ENCODE measurements at places on chromosomes 12 and 14.

DNA sequence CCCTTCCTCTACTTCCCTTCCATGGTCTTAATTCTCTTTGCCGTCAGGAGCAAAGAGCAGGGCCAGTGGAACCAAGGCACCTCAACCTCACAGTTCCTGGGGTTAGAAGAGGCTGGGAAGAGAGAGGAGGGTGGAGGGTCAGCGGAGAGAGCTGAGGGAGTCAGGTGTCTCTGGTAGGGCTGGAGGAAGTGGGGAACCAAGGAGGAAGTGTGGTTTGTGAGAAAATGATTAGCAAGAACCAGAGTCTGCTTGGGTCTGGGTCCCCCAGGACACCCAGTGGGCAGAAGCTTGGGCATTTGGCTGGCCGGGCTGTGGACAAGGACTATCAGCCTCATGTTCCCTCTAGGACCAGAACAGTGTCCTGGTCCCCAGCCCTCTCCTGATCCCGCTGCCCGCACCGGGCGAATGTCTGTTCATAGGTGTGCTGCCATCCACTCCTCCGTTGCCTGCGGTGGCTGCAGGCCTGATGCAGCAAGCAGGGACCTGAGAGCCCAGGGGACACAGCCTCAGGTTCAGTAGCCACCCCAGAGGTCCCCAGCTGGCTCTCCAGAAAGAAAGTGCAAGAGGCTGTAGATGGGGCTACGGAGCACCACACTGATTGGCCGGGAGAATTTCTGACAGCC lies 2.3 kb downstream of the HOXC12 start:
- no peak for DNase-seq

DNA sequence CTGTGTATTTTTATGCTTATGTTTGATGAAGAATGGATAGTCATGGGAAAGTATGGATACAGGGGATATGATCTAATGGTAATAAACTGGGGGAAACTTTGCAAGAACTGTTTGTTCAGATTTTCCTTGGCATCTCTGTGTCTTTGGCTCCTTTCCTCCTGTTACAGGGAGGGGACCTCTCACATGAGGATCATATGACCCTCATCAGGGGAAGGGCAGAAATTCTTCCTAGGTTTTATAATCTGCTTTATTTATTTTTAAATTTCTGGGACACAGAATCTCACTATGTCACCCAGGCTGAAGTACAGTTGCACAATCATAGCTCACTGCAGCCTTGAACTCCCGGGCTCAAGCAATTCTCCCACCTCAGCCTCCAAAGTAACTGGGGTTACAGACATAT lies 526.5 kb downstream of the CCER1 start:
- DNase-seq, result no peak

GRCh38 chr12:51666696-51667095 lies 75.7 kb downstream of the SCN8A start:
- DNase-seq, result no peak

DNA sequence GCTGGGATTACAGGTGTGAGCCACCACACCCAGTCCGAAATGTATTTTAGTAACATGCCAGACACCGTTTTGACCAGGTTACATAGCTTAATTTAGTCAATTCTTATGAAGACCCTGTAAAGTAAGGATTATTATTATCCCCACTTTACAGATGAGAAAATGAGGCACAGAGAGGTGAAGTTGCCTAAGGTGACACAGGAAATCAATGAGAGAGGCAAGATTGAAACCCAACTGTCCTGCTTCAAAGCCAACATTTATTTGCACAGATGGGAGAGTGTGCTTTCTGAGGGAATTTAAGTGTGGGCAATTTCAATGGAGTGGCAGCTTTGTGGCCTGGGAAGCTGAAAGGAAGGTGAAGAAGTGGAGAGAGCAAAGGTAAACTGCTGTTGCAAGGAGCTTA lies 19.1 kb upstream of the EPS8 start:
- no peak for DNase-seq

GRCh38 chr12:88501972-88502938 lies 78.0 kb downstream of the KITLG start:
- DNase-seq, result no peak

GRCh38 chr12:103626498-103626897 lies 39.4 kb downstream of the STAB2 start:
- no peak for DNase-seq

GRCh38 chr12:62848418-62848817 lies 86.5 kb downstream of the PPM1H start:
- DNase-seq, result no peak

DNA sequence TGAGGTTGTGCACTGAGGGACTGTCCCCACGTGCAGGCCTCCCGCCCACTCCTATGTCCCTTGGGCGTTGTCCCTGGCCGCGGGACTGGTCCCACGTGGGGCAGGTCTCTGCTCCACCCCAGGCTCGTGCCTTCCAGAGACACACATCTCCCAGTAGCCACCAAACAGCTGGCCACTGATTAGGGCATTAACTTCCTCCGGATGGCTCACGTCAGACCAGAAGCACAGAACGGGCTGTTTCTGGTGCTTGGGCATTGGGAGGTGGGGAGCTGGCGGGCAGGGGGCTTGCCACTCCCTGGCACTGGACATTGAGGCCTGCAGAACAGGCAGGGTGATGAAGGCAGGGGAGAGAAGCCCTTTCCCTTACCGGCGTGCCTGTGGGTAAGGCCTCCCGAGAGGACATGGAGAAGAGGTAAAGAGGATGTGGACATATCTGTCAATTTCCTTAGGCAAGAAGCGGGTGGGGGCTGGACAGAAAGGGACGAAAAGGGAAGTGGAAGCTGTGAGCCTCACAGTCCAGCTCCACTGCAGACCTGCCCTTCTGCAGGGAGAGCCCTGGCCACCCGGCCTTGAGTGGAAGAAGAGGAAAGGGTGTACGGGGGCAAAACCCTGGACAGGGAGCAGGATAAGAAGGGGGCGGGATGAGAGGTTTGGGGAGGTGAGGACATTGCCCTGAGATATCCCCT lies 101.2 kb downstream of the NINJ2 start:
- no peak for DNase-seq

GRCh38 chr14:76793956-76794355 lies 18.7 kb downstream of the ANGEL1 start:
- DNase-seq, result no peak

DNA sequence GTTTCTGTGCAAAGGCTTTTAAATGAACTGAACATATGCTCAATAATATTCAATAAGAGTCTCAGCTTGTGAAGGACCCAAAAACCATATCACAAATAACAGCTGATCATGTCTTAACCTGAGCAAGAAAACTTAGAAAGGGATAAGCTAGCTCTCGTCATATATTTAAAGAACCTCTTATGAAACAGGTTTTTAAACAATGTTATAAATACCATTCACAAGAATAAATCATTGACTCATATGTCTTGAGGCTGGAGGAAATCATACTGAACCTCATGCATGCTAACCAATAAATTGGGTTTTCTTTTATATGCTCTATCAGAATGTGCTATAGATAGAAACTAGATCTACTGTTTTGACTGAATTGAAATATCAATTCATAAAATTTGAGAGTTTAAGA lies 426.9 kb downstream of the NOVA1 start:
- DNase-seq, result no peak

DNA sequence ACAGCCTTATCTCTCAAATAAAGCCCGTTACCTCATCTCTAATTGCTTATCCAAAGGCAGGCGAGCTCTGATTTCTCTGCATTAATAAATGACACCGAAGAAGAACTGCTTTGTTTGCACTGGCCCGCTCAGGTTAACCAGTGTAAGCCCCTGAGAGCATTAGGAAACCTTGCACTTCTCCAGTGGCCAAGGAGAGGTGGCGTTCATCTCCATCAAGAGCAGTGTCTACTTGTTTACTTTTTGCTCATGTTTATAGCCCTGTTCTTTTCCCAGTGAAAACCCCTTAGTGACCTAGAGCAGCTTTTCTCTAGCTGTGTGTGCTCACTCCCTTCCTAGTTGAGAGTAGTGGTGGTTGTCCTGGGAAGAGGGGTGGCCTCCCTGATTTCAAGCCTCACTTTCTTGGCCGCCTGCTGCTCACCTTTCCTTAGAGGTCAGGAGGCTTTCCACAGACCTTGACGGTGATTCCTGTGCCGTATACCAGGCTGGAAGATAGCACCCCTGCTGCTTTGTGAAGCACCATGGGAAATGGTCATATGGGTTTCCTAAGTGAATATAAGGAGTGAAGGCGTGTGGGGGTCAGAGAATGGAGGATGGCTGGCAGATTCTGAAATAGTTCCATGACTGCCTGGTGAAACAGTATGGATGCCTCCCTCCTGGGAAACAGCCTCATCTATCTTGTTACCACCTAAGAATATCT lies 16.6 kb downstream of the FBXW8 start:
- DNase-seq, result no peak

Data from CMK (cell line).